ENCODE measurements at places on chromosomes 11 and 22. TPM values are rescaled to one million over a fixed set of nuclear protein-coding genes. Genes with fewer than 3 reads are reported as not detected.

DNA sequence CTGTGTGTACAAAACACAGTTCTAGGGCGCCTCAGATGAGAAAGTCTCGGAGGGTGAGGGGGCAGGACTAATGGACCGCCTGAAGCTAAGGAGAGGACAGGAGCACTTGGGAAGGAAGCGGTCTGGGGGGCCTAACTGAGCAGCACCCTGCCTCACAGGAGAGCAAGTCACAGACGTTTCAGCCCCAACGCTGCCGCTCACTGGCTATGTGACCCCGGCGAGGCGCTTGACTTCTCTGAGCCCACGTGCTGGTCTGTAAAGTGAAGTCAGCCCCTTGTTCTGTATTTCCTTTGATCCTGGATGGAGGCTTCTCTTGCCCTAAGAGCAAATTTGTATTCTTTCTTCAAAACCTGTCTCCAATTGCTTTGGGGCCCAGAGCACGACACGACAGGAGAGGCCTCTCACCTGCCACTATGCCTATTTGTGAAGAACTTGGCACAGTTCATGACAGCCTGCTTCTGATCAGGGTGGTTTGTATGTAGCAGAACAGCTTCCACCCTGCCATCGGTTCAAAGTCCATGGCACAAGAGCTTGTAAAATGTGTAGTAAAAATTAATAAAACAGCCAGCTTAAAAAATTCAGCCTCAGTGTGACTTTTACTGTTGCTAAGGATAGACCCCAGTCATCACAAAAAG, 59.1 kb downstream of the WNT11 start:
- no peaks in the 10 kb centered on the region for H3K27me3 ChIP-seq
- no peaks in the 10 kb centered on the region for H3K36me3 ChIP-seq
- DNase-seq = no peak
- no peak overlapping the region for H3K27ac ChIP-seq
- no peaks in the 10 kb centered on the region for H3K4me1 ChIP-seq

DNA sequence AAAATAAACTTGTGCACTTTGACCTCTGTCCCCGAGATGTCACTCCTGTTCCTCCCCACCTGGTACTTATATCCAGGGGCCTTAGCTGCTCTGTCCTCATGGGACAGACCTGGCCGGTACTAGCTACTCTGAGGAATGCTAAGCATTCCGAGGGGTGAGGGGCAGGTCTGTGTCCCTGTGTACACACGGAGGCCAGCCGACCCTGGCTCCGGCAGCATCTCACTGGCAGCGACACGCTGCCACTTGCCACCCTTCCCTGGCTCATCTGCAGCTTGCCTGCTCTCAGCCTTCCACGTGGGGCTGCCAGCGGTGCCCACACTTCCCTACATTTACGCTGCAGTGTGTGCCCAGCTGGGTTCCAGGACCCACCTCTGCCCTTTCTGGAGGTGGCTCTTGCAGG, 21.6 kb upstream of the TEF start:
- no peaks in the 10 kb centered on the region for H3K4me1 ChIP-seq
- H3K27me3 ChIP-seq = no peaks in the 10 kb centered on the region
- no peak overlapping the region for H3K27ac ChIP-seq
- H3K36me3 ChIP-seq = peaks cover 63% of the 10 kb centered on the region
- H3K4me3 ChIP-seq = no peak overlapping the region
- no peak for DNase-seq

DNA sequence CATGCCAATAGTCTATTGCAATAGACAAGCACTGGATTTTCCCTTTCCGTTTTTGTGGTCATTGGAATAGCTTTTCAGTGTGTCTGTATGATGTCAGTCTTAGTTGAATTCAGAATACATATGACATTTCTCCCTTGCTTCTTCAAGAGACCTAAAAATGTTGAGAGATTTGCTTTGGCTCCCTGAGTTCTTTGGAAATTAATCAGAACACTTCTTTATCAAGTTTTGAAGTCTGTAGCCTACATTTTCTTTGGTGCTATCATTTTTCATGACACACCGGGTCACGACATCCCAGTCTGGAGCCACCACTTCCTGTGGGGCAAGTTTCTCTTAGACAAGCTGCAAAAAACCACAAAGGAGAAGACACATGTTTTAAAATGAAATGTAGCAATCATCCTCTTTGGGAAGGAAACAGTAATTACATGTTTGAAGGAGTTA, 847.1 kb downstream of the OPCML start:
- DNase-seq = no peak
- no peaks in the 10 kb centered on the region for H3K36me3 ChIP-seq
- no peaks in the 10 kb centered on the region for H3K4me1 ChIP-seq
- no peak overlapping the region for H3K27ac ChIP-seq

GRCh38 chr11:40293655-40294348, 1165.7 kb downstream of the LRRC4C start:
- DNase-seq = peak; percentile 38
- H3K27me3 ChIP-seq = no peaks in the 10 kb centered on the region
- H3K4me3 ChIP-seq = peak overlapping the region; percentile 53
- H3K4me1 ChIP-seq = peaks cover 6% of the 10 kb centered on the region
- H3K27ac ChIP-seq = peak overlapping the region; percentile 88

GRCh38 chr11:122807731-122808477, 30.4 kb upstream of the CRTAM start:
- DNase-seq = no peak
- H3K27ac ChIP-seq = peak overlapping the region; percentile 45
- H3K27me3 ChIP-seq = no peaks in the 10 kb centered on the region
- no peaks in the 10 kb centered on the region for H3K36me3 ChIP-seq
- H3K4me1 ChIP-seq = peaks cover 16% of the 10 kb centered on the region

DNA sequence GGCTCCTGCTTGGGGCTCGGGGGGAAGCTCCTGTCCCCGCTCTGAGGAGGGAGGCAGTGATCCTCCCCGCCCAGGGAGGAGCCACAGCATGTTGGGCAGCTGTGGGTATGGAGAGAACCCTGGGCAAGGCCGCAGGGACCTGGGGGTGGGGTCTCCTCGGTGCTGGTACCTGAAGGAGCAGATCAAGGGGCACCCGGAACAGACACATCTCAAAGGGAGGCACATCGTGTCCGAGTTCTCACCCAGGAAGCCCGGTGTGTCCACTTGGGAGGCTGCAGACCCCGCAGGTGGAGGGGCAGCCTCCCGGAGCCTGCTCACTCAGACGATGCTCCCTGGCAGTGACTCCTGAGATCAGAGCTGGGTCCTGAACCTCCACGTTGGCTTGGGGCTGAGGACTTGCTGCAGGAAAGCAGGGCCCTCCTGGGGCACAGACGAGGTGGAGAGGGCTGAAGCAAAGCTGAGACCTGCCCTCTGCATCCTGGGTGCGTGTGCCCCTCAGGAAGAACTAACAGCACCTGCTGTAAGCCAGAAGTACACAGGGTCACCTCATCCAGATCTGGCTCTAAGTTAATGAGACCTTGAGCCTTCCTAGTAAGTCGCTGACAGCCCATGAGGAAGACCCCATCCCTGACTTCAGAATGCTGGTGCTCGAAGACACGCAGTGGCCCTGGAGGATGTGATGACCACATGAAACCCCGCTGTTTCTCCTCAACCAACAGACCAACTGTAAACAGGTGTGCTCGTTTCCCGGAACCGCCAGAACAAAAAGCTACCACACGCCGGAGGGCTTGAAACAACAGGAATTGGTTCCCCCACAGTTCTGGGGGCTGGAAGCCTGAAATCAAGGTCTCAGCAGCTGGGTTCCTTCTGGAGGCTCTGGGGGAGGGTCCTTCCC, 5.9 kb upstream of the OSBPL5 start:
- DNase-seq = no peak
- H3K4me3 ChIP-seq = no peak overlapping the region
- no peak overlapping the region for H3K27ac ChIP-seq
- H3K36me3 ChIP-seq = no peaks in the 10 kb centered on the region
- no peaks in the 10 kb centered on the region for H3K27me3 ChIP-seq

TH gene
- total RNA-seq = not detected

IL17REL gene
- total RNA-seq = not detected

NEAT1 gene
- total RNA-seq = 483 TPM

ANKK1 gene
- total RNA-seq = 1.6 TPM

KLHL35 gene
- total RNA-seq = 6.5 TPM

Measured in tibial nerve (tissue), 4 donors.